CD4-positive, alpha-beta T cell treated with Interferon alpha-2 for 1 hour (primary cell): ENCODE measurements at places on chromosomes 1 and 21.
A peak's percentile ranks its signal among the peaks of the same experiment; 100 is the strongest.

DNA sequence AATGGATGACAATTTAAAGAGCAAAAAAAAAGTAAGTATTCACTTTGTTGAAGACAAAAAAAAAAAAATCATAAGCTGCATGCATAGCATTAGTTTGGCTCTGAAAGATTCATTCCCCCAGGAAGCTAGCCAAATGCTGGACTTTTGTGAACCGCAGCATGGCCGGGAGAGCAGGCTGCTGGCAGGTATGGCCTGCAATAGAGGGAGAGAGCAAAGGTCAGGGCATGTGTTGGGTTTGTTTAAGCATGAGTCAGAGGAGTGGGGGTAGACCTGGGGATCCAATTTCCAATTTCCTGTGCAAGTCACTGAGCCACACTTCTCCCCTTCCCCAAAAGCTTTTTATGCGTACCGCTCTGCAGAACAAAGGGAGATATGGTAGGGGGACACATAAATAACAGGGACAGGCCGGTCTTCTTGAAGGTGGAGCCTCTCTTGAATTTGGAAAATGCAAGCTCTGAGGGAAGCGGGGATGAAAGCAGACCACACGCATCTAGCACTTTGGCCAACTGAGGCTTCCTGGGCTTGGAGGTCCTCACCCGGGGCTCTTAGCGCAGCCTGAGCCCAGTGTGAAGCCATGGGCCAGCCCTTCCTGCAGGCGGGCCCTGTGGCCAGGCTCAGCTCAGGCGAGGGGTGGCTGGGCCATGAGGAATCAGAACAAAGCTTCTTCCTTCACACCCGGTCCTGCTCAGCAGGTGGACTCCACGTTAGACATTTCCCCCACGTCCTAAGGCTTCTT is 171.1 kb downstream of the TOMM20 start:
- no peak for DNase-seq

GRCh38 chr1:92752719-92753118 is 32.2 kb downstream of the EVI5 start:
- DNase-seq = no peak

- no peak for DNase-seq
These were observed 160.5 kb downstream of the ZBTB18 start for GRCh38 chr1:244211559-244211944.

DNA sequence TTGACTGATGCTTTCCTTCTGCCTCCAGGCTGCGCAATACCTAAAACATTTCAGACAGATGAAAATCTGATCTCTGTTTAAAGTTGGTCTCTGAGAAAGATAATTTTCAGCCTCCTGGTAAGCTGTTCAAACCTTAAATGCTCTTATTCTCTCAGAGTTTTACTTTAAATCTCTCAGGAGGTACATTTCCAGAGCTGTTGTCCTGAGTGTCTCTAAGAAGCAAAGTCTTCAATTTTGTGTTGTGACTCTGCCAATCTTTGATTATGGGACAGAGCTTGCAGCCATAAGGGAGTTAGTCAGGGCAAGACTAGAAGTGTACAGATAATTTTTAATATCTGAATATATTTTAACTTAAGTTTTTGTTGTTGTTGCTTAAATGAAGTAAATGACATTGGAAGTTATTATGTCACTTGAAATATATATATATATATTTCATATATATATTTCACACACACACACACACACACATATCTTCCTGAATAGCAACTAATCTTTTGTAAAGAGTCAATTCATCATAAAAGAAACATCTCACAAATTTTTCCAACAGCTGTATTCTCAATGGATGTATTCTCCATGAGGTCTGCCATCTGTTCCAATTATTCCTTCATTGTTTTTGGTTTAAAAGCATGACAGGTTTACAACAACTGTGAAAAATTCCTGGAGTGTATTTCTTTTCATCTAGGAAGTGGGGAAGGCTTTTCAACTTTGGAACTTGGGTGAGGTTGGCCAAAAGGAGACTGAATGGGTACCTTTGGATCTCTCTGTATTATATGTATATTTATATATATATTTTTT is 259.4 kb downstream of the BACH1 start:
- DNase-seq = no peak

DNA sequence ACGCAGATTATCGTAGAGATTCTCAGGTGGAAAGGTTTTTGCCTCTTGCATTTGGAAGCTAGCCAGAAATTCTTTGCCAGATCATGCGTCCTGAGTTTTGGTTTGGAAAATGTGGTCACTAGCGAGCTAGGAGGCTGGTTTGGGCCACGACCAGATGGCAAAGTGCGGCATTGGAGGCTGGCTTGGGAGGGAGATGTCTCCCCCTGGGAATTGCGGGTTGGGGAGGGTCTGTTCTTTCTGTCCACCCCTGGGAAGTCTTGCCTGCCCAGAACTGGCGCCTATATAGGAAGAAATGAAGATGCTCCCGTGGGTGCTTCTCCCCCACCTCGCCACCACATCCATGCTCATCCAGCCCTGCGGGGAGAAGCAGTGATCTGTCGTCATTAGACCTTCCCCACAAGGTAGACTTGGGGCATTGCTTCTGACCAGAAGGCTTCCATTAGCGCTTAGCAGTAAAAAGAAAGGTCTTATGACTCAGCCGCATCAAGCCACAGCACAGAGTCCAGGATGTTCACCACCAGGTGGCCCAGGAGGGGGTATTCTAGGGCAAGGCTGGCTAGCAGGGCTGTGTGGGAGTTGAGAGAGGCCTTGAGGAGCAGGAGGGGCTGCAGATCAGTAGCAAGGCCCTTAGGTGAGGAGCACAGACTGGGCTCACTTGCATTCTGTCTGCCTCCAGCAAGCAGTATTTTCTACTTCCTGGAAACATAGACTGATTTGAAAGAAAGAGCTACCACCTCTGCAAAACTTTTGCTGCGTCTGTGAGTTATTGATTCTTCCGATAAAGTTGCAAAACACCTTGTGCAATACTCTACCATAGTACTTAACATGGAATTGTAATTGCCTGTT is 1.5 kb upstream of the PTP4A2 start:
- DNase-seq = peak; percentile 81

DNA sequence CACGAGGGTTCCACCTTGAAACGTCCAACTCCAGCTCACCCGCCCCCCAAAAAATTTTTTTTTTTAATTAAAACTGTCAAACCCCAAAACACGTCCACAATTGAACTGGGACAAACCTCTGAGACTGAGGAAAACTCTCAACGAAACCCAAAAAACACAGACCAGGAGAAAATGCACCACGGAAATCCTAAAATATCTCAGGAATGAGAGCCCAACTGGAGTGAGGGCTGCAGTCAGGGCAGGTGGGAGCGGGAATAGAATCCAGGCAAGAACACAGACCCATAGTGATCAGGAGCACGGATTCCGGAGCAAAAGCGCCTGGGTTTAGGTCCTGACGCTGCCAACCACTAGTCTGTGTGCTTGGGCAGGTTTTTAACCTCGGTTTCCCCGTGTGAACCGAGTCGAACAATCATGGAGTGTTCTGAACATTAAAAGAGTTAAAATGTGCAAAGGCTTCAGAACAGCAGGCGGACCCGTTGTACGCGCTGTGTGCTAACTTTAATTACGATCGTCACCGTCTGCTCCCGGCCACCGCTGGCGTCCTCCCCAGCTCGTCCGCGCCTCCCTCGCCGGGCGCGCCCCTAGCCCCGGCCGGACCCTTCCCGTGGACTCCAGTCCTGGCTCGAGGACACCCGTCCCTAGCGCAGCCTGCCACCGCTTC is 624 bp downstream of the ARHGAP29 start:
- DNase-seq = no peak

DNA sequence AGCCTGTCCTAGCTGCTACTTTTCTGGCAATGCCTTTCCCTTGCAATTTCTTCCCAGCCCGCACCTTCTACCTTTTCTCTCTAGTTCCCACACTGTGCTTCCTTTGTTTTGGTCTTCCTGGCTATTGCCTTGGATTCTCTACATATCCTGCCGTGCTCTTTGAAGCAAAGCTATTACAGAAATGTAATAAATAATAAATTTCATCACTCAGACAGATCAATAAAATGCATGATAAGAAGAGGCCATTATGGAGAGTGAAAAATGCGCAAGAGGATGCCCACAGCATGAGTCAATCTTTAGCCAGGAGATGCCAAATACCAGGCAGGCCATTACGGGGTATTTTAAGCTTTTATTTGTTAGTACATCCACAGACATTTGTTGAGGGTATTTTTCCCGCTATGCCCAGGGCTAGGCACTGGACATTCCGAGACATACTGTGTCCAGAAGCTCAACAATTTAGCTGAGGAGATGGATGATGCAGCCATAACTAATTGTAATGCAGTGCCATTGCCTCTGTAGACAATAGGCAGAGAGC is 163.6 kb downstream of the ST6GALNAC3 start:
- DNase-seq = no peak

GRCh38 chr21:23162198-23162946 is 2164.2 kb downstream of the NCAM2 start:
- DNase-seq = no peak

DNA sequence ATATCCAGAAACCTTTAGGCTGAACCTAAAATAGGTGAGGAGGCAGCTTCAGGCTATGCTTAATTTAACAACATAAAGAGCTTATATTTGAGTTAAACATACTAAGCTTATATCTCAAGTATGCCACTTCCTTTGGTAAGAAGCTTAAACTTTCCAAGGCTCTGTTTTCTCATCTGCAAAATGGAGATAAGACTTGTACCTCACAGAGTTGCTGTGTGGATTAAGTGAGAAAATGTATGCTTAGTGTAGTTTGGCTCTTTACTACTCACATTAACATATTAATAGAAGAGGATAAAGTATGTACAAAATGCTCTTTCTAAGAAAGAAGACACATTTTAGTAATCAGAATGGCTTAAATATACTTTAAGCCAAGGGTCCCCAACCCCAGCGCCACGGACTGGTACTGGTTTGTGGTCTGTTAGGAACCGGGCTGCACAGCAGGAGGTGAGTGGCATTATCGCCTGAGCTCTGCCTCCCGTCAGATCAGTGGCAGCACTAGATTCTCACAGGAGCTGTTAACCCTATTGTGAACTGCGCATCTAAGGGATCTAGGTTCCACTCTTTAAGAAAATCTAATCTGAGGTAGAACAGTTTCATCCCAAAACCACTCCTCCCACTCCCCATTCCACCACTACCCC is 77.2 kb downstream of the HS2ST1 start:
- no peak for DNase-seq

- DNase-seq = no peak
These were observed 36.4 kb downstream of the VANGL1 start for GRCh38 chr1:115678141-115678540.

DNA sequence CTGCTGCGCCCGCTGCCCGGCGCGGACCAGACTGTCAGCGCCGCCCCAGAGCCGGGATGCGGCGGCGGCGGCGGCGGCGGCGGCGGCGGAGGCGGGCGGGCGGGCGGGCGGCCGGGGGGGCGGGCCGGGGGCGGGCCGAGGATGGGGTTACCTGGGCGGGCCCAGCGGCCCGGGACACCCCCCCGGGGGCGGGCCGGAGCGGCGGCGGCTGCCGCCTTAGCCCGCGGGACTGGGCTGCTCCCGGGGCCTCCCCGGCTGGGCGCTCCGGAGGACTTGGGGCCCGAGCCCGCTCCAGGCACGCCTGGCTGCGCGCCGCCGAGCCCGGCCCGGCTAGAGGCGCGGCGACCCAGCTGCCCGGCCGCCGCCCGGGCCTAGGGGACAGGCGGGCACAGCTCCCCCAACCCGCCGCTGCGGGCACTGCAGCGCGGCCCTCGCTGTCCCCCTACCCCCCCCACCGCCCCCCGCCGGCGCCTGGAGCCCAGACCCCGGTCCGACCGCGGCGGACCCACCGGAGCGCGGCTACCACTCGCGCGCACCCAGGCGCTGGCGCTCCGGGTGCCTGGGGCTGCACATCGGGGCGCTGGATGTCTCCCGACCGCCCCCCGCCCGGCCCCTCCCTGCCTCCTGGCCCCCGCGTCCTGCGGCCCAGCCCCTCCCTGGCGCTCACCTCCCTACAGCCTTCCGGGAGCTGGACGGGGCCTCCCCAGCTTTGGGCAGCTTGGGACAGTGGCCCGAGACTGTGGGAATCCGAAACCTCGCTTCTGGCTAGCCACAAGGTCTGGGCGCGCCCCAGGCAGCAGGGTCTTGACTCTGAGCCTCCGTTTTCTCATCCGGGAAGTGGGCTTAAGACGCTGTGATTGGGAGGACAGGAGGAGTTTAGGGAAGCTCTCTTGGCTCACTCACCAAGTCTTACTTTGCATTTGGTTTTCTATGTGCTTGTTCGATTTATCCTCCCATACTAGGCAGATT is at the start of gene WNT4:
WNT4 (minus strand) TSS at position 33 of the 969 bp plus-strand sequence. CDS start 175 bp downstream, outside the sequence.
- DNase-seq = no peak

- DNase-seq = no peak
These were observed 51.9 kb upstream of the LAX1 start for GRCh38 chr1:203713125-203713524.

- no peak for DNase-seq
These were observed 15.6 kb upstream of the ATP1A1 start for GRCh38 chr1:116357487-116357886.

- no peak for DNase-seq
These were observed 2.5 kb downstream of the PRKACB start for GRCh38 chr1:84146411-84147032.

GRCh38 chr1:87331365-87332241 is 2.9 kb downstream of the LMO4 start:
- DNase-seq = peak; percentile 77

GRCh38 chr1:76571248-76571647 is 296.0 kb upstream of the ST6GALNAC5 start:
- DNase-seq = no peak

- no peak for DNase-seq
These were observed 144.6 kb upstream of the NFIA start for GRCh38 chr1:60937720-60938119.

DNA sequence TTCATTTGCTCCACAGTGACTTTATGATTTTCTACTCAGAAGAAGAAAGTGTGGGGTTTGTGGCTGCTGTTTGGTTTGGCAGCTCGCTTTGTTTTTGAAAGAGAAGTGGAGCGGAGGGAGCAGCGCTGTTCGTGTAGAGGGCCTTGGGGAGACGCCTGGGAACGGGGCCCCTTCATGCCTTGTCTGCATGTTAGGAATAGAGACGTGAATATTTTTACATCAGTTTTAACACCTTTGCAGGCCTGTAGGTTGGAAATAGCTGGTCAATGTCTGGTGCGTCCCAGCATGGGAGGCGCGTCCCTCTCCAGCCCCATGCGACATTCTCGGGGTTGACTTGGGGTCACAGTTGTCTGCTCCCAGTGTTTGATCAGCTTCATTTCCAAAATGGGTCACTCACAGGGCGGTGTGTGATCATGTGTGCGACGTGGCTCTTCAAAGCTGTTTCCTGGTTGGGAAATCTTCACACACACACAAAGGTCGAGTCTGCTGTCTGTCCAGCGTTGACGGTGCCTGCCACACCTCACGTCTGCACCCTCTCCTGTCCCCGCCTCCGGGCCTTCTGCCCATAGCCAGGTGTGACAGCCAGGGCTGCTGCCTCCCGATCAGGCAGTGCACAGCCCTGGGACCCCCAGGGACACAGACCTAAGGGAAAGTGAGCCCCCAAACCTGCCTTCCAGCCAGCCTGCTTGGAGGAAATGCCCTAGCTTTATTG is 149.2 kb downstream of the PSMG1 start:
- no peak for DNase-seq
